H9 (cell line): ENCODE measurements at places on chromosomes 16 and 17.
A peak's percentile ranks its signal among the peaks of the same experiment; 100 is the strongest.

GRCh38 chr17:53724726-53725125 is 98.0 kb upstream of the KIF2B start:
- no peak for DNase-seq

DNA sequence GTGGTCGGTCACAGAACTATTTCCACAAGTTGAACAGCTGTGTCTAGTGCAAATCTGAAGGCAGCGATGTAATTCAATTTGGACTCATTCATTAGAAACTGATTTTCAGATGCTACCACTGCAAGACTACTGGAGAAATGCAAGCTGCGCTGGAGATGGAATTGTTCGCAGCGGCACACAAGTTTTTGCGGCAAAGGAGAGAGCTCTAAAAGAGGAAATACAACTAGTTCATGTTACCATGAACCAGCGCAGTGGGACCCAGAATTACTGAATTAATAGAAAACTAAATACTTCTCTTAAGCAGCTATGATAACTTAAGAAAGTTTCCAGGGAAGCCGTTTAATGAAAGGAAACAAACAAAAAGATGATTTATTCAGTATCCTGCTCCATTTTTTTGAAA is 1.9 kb downstream of the CREBBP start:
- no peak for DNase-seq

GRCh38 chr17:35804658-35805192 is 4.6 kb upstream of the TAF15 start:
- DNase-seq, result peak; percentile 83

DNA sequence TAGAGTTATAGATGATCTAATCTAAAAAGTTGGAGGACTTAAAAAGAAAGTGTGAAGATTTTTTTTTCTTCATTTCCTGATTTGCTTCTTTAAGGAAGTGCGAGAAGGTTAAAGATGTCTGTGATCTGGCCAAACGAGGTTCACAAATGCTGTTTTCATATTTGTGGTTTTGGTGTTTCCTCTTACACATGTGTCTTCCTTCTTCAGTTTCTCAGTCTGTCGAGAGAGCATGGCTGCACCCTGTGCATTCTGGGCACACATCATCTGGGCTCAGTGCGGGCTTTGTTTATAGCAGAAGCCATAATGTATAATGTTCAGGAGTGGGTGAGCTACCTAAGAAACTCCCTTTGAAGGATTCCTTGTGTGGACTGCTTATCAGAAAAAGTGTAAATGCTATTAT is 260.4 kb upstream of the TBX2 start:
- DNase-seq, result no peak

DNA sequence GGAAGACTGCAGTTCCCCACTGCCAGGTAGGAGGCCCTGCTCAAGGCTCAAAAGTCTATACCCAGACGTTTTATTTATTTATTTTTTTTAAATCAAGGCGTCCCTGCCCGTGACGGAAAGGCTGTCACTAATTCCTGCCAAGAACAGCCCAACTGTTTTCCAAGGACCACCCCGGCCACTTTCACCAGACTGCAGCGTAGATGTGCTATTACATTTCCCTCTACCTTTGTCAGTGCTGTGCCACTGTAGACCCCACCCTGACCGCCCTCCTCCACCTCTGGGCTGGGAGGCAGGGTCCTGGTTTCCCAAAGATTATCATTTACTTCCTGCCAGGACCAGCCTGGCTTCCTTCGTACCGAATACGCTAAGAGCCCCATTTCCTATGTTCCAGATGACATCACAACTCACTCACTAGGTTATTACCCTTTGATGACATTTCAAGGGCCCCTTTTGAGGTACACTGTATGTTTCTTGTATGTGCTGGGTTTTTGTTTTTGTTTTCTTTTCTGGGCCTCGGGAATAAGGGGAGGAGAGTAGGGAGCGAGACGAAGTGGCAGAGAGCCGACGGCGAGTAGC is 6.3 kb upstream of the RNF227 start:
- DNase-seq, result no peak

- DNase-seq, result no peak
Measured at GRCh38 chr16:85448557-85449190, 164.4 kb upstream of the GSE1 start.

- peak; percentile 58 for DNase-seq
Measured at GRCh38 chr16:1984347-1985225, 593 bp downstream of the GFER start.
